Naive thymus-derived CD8-positive, alpha-beta T cell (primary cell): ENCODE measurements at places on chromosomes 11 and 22. TPM values are rescaled to one million over a fixed set of nuclear protein-coding genes. Genes with fewer than 3 reads are reported as not detected.

The FOLH1 gene
- not detected for total RNA-seq

DNA sequence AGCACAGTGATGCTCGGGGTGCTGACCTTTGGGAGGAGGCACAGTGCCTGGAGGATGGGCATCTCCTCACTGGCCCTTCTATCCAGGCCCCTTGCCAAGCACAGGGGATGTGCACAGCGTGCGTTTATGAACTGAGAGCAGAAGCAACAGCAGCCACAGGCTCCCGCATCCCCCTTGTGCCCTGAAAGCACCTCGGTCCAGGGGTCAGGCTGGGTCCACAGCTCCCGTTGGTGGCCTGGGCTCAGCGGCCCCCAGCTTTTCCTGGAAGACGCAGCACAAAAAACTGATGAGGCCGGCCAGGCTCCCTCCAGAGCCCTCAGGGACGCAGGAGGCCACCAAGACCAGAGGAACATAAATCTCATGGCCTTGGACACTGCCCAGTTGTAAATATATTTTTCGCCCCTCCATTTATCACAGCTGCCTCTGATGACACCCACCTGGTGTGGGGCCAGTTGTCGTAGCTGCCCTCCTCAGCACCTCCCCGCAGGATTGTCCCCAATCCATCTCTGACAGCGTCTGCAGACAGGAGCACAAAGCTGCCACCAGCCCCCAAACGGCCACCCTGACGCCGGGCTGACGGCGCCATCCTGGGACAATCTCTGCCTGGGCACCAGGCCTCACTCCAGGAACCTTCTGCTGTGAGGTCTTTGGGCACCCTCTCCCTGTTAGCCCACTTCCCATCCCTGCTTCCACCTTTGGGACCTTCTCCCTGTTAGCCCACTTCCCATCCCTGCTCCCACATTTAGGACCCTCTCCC lies 203.1 kb downstream of the BRD1 start:
- H3K27me3 ChIP-seq, result no peaks in the 10 kb centered on the region
- peaks cover 25% of the 10 kb centered on the region for H3K4me1 ChIP-seq
- H3K27ac ChIP-seq, result no peak overlapping the region
- no peaks in the 10 kb centered on the region for H3K36me3 ChIP-seq
- peak; percentile 28 for DNase-seq

DNA sequence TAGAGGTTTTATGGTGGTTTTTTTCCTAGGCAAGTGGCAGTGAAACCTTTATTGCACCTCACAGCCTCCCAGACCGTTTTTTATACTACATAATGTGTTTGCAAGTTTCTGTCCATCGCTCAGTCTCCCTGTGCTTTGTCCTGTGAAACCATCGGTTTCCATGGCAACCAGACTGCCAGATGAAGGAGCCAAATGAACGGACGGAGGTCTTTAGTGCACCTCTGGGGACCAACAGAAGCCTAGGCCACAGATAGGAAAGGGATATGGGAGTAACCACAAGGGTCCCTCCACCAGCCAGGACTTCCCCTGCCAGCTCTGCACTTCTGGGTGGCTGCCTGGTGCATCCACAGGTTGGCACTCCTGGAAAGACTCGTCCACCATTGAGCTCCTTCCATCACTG lies 165.0 kb downstream of the CHST1 start:
- H3K27ac ChIP-seq, result no peak overlapping the region
- DNase-seq, result no peak
- peaks cover 44% of the 10 kb centered on the region for H3K27me3 ChIP-seq
- H3K4me1 ChIP-seq, result no peaks in the 10 kb centered on the region
- no peaks in the 10 kb centered on the region for H3K36me3 ChIP-seq
- H3K4me3 ChIP-seq, result no peak overlapping the region

GRCh38 chr22:48936391-48936790 lies 891.3 kb downstream of the BRD1 start:
- no peaks in the 10 kb centered on the region for H3K4me1 ChIP-seq
- H3K4me3 ChIP-seq, result no peak overlapping the region
- H3K27me3 ChIP-seq, result peaks cover 9% of the 10 kb centered on the region
- no peaks in the 10 kb centered on the region for H3K36me3 ChIP-seq
- no peak overlapping the region for H3K27ac ChIP-seq

GRCh38 chr11:120647681-120648080 lies 136.1 kb downstream of the GRIK4 start:
- DNase-seq, result no peak
- no peaks in the 10 kb centered on the region for H3K36me3 ChIP-seq
- H3K27ac ChIP-seq, result no peak overlapping the region
- H3K4me3 ChIP-seq, result no peak overlapping the region
- no peaks in the 10 kb centered on the region for H3K4me1 ChIP-seq
- peaks cover 7% of the 10 kb centered on the region for H3K27me3 ChIP-seq

- no peak overlapping the region for H3K27ac ChIP-seq
- no peaks in the 10 kb centered on the region for H3K36me3 ChIP-seq
- no peak for DNase-seq
- peaks cover 3% of the 10 kb centered on the region for H3K4me1 ChIP-seq
- H3K4me3 ChIP-seq, result no peak overlapping the region
- peaks cover 1% of the 10 kb centered on the region for H3K27me3 ChIP-seq
These were observed 26.6 kb downstream of the A4GALT start for GRCh38 chr22:42693763-42694683.

The DDI1 gene
- not detected for total RNA-seq

GRCh38 chr11:44915621-44916020 lies 35.1 kb downstream of the TP53I11 start:
- peaks cover 1% of the 10 kb centered on the region for H3K36me3 ChIP-seq
- H3K4me1 ChIP-seq, result peaks cover 4% of the 10 kb centered on the region
- no peak for DNase-seq
- H3K27me3 ChIP-seq, result peaks cover 2% of the 10 kb centered on the region
- H3K27ac ChIP-seq, result no peak overlapping the region

The OPCML gene
- total RNA-seq, result not detected

- H3K36me3 ChIP-seq, result peaks cover 3% of the 10 kb centered on the region
- no peak overlapping the region for H3K4me3 ChIP-seq
- H3K27me3 ChIP-seq, result peaks cover 2% of the 10 kb centered on the region
These were observed 10.9 kb downstream of the TUBA8 start for GRCh38 chr22:18121506-18121905.
